Kasumi-1 (cell line): ENCODE measurements at places on chromosomes 3 and 15.

GRCh38 chr15:57335293-57335715 lies 41.0 kb upstream of the CGNL1 start:
- DNase-seq: peak; percentile 22

- DNase-seq: no peak
Observed at GRCh38 chr3:137768361-137769321, 4.5 kb downstream of the SOX14 start.

- DNase-seq: peak; percentile 98
Observed at GRCh38 chr3:144270100-144270499, 298.5 kb downstream of the DIPK2A start.

DNA sequence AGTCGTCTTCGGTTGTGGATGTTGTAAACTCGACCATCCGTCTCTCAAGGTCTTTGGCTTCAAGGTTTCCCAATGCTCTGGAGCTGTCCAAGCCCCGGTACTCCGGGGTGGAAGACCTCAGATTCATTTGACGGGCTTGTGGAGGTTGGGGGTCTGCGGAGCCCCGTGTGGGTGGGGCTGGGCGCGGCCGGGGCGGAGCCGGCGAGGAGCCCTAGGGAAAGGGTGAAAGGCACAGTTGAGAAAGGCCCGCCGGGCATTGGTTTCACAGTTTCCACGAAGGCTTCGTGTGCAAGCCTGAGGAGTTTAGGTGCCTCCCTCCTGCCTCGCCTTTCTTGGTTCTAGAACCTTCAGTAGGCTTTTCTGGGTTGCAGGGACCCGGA lies 360 bp upstream of the MGA start:
- no peak for DNase-seq

- no peak for DNase-seq
Observed at GRCh38 chr15:90099072-90099867, 3.0 kb downstream of the IDH2 start.

DNA sequence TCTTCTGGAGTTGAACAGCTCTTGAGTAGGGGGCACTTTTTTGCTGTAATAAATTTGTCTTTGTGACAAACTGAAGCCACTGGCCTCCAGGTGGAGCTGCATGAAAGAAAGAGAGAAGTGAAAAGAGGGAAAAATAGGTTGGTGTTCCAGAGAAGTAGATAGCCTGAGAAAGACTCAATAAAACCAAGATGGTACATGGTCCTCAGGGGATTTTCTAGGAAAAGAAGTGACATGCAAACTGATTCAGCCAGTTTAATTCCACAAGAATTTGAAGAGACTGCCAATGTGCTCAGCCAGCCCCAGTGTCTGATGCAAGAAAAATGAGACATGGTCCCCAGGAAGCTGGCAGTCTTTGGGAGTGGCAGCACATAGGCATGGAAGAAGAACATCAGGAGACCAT lies 152.7 kb downstream of the CD47 start:
- peak; percentile 49 for DNase-seq

DNA sequence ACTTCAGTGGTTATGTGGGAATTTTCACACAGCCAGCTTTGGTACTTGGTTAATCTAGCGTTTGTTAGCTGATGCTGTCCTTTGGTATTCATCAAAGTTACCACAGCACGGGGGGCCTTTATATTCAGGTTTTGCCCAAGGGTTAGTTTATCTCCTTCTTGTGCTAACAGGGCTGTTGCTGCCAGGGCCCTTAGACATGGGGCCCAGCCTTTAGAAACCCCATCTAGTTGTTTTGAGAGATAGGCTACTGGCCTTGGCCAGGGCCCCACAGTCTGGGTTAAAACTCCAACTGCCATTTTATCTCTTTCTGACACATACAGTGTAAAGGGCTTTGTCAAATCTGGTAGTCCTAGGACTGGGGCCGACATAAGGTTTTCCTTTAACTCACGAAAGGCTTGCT lies 7.5 kb upstream of the DNAAF4 start:
- no peak for DNase-seq

DNA sequence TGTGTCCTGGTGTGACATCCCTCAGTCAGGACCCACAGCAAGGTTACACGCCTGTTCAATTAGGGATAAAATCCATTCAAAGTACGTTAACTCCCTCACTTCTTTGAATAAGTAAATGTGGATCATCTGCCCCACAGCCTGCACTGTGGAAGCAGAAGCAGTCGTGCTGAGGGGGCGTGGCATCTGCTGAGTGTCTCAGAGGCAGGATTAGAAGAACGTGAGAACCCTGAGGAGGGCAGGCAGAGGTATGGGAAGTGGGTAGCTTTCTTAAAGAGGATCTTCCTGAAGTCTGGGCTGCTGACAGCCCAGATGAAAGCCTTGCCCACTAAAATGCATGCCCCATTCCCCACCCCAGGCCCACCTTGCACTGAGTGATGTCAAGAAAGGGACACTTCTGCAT lies 28.5 kb downstream of the CRABP1 start:
- peak; percentile 39 for DNase-seq

GRCh38 chr3:86416334-86416733 lies 574.6 kb downstream of the VGLL3 start:
- no peak for DNase-seq

DNA sequence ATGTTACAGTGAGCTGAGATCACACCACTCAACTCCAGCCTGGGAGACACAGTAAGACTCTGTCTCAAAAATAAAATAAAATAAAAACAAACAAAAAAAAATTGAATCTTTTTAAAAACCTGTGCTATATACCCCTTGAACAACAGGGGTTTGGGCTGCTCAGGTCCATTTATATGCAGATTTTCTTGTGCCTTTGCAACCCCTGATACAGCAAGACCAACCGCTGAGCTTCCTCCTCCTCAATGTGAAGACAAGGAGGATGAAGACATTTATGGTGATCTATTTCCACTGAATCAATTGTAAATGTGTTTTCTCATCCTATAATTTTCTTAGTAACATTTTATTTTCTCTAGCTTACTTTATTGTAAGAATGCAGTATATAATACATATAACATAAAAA lies 831.0 kb upstream of the ARPP21 start:
- DNase-seq: no peak

DNA sequence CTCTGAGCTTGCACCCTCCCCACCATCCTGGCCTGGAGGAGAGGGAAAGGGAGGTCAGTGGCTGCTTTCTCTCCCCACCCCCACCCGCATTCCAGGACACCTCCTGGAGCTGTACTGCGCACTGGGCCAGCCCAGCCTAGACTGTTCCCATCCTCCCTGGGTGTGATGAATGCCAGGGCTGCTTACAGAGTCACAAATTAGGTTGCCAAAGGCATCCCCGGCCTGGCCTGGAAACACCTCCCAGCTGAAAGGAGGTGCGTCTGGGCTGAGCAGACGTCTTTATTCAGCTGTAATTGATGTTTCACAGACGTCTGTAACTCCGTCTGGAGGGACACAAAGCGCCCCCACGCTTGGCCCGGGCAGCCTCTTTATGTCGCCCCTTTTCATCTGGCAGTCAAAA lies 47.6 kb downstream of the RHCG start:
- DNase-seq: no peak

GRCh38 chr3:183475016-183475763 lies 46.8 kb upstream of the MCF2L2 start:
- DNase-seq: peak; percentile 44

- no peak for DNase-seq
Observed at GRCh38 chr3:160695915-160696327, 19.0 kb downstream of the ARL14 start.
